ENCODE measurements at places on chromosomes 3 and 15. TPM values are rescaled to one million over a fixed set of nuclear protein-coding genes. Genes with fewer than 3 reads are reported as not detected.

DNA sequence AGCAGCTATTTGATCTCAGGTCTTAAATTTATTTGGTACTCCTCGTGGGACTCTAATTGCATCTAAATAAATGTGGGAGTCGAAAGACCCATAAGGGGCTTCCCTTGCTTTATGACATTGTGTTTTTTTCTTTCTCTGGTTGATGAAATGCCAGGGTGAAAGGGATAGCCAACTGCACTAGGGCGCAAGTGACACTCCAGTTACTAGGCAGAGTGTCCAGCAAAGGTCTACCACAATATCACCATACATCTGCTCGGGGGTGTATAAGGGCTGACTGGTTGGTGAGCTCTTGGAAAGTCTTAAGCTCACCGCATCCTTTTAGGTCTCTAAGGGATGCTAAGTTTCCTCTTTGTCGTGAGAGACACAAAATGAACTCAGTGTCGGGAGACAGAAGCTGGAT is 54.0 kb downstream of the PGBD4 start:
- no peak overlapping the region for H3K27ac ChIP-seq
- no peaks in the 10 kb centered on the region for H3K4me1 ChIP-seq
- DNase-seq: no peak

- no peak overlapping the region for H3K27ac ChIP-seq
- DNase-seq: no peak
- no peak overlapping the region for H3K4me3 ChIP-seq
- no peaks in the 10 kb centered on the region for H3K4me1 ChIP-seq
Measured at GRCh38 chr3:72193771-72194430, 409.0 kb upstream of the PROK2 start.

DNA sequence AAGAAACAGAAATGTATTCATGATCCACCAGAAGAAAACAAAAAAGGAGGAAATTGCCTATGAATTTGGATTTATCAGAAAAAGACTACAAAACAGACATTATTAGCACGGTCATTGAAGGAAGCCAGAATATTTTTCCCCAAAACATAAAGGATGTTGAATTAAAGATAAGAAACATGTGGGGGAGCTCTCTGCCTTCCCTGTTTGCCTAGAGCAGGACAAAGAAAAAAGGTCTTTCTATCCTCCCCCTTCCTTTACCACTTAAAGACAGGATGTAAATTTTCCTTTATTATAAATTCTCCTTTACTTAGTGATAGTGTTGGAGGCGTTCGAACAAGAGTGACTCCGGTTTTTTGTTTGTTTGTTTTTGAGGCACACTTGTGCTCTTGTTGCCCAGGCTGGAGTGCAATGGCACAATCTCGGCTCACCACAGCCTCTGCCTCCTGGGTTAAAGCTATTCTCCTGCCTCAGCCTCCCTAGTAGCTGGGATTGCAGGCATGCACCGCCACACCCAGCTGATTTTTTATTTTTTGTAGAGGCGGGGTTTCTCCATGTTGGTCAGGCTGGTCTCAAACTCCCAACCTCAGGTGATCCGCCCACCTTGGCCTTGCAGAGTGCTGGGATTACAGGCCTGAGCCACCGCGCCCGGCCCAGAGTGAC is 14.9 kb upstream of the RPN1 start:
- no peak overlapping the region for H3K27ac ChIP-seq
- no peaks in the 10 kb centered on the region for H3K27me3 ChIP-seq
- DNase-seq: no peak
- H3K4me3 ChIP-seq: no peak overlapping the region

GRCh38 chr15:53978253-53978906 is at the start of gene UNC13C:
Gene UNC13C, plus strand, starts transcription at chr15:53978441. Its CDS starts 34,463 bp downstream, at chr15:54012904.
- no peaks in the 10 kb centered on the region for H3K36me3 ChIP-seq
- no peaks in the 10 kb centered on the region for H3K27me3 ChIP-seq
- H3K4me1 ChIP-seq: peaks cover 12% of the 10 kb centered on the region
- peak; percentile 53 for DNase-seq

GRCh38 chr3:149042789-149043386 is 43.4 kb downstream of the HLTF start:
- no peak for DNase-seq
- H3K27me3 ChIP-seq: no peaks in the 10 kb centered on the region
- no peak overlapping the region for H3K4me3 ChIP-seq
- H3K4me1 ChIP-seq: no peaks in the 10 kb centered on the region
- peaks cover 12% of the 10 kb centered on the region for H3K36me3 ChIP-seq
- H3K27ac ChIP-seq: no peak overlapping the region

- H3K4me3 ChIP-seq: no peak overlapping the region
- H3K4me1 ChIP-seq: peaks cover 10% of the 10 kb centered on the region
- no peaks in the 10 kb centered on the region for H3K27me3 ChIP-seq
- H3K36me3 ChIP-seq: no peaks in the 10 kb centered on the region
Measured at GRCh38 chr15:56199038-56199437, 44.6 kb downstream of the RFX7 start.

GRCh38 chr3:72082776-72083462 is 298.0 kb upstream of the PROK2 start:
- no peak for DNase-seq
- H3K27ac ChIP-seq: no peak overlapping the region
- no peaks in the 10 kb centered on the region for H3K27me3 ChIP-seq

DNA sequence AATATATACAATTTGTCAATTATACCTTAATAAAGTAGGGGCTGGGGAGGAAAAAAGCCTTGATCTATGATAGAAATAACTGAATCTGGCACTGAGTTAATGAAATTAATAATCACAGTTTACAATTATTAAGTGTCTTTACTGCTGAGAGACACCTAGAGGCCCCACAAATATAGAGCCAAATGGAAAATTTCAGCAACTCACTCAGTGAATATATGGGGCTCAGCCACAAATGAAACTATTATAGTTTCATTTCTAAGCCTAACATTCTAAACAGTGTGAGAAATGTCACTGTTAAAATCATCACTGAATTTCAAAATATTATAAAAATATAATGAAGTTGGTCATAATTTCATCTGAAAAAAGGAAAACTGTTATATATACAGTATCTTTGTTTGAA is 40.3 kb downstream of the GNB4 start:
- H3K27me3 ChIP-seq: no peaks in the 10 kb centered on the region
- no peaks in the 10 kb centered on the region for H3K4me1 ChIP-seq
- no peaks in the 10 kb centered on the region for H3K36me3 ChIP-seq
- no peak overlapping the region for H3K4me3 ChIP-seq

- peaks cover 43% of the 10 kb centered on the region for H3K4me1 ChIP-seq
- no peak overlapping the region for H3K4me3 ChIP-seq
- H3K36me3 ChIP-seq: no peaks in the 10 kb centered on the region
- no peaks in the 10 kb centered on the region for H3K27me3 ChIP-seq
- peak overlapping the region; percentile 52 for H3K27ac ChIP-seq
Measured at GRCh38 chr3:42117175-42118008, 26.2 kb downstream of the TRAK1 start.

GRCh38 chr3:63556401-63556800 is 96.1 kb upstream of the SNTN start:
- no peak overlapping the region for H3K27ac ChIP-seq
- no peaks in the 10 kb centered on the region for H3K4me1 ChIP-seq
- H3K27me3 ChIP-seq: no peaks in the 10 kb centered on the region

DNA sequence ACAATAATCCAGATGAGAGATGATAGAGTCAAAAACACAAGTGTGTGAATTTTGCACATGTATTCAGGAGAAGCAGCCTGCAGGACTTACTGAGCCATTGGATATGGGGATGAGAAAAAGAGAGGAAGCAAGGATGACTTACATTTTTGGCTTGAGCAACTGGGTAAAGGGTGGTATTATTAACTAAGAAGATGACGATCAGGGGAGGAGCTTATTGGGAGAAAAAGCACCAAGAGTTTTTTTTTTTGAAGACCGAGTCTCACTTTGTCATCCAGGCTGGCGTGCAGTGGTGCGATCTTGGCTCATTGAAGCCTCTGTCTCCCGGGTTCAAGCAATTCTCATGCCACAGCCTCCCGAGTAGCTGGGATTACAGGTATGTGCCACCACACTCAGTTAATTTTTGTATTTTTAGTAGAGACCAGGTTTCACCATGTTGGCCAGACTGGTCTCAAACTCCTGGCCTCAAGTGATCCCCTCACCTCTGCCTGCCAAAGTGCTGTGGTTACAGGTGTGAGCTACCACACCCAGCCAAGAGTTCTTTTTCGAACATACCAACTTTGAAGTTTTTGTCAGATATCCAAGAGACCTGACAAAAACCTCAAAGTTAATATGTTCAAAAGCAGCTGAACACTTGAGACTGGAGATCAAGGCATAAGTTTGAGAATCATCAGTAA is 14.8 kb upstream of the SH3BP5 start:
- H3K4me3 ChIP-seq: no peak overlapping the region
- no peak for DNase-seq
- no peak overlapping the region for H3K27ac ChIP-seq
- peaks cover 5% of the 10 kb centered on the region for H3K4me1 ChIP-seq
- no peaks in the 10 kb centered on the region for H3K36me3 ChIP-seq

DNA sequence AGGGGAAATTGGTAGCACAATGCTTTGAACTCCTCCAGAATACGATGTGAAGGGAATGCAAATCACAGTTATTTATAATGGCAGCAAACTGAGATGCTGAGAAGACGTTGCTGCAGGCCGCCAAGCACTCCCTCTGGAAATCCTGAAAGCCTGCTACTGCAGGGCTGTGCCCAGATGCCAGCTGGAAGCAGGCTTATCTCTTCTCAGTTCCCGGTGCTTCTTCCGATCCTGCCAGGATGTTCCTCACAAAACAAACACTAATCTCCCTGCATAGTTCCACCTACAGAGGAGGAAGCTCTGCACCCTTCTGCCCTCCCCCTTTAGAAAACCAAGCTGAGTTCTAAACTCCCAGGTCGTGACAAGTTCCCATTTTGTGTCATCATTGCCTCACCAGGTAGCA is 201.7 kb upstream of the BCL6 start:
- H3K27me3 ChIP-seq: no peaks in the 10 kb centered on the region
- no peaks in the 10 kb centered on the region for H3K36me3 ChIP-seq
- H3K4me3 ChIP-seq: no peak overlapping the region
- DNase-seq: no peak
- H3K4me1 ChIP-seq: no peaks in the 10 kb centered on the region
- H3K27ac ChIP-seq: no peak overlapping the region

- no peaks in the 10 kb centered on the region for H3K27me3 ChIP-seq
- H3K4me1 ChIP-seq: peaks cover 13% of the 10 kb centered on the region
- H3K27ac ChIP-seq: peak overlapping the region; percentile 61
- no peaks in the 10 kb centered on the region for H3K36me3 ChIP-seq
Measured at GRCh38 chr3:49461443-49462171, 8.5 kb upstream of the DAG1 start.

DNA sequence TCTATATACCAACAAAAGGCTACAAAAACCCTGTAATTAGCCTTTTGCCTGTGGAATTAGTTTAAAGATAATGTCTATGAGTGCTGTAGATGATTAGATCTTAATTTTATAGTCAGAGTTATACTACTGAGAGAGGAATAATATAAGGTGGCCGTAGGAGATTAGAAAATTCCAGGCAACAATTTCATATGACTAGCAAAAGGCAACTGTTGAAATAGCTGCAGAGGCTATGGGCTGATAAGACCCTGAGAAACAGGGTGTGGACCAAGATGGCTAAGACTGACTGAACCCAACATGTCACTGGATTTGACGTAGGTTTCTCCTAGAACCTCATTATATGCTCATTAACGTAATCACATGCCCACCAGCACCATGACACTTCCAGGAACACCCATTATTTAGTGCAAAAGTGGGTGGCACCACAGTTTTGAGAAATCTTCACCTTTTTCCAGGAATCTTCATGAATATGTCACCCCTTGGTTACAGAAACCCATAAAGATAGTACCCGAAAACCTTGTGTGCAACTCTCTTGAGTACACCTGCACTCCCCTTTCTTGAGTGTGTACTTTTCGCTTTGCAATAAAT is 29.1 kb upstream of the SCG3 start:
- no peak overlapping the region for H3K4me3 ChIP-seq
- no peak for DNase-seq
- no peaks in the 10 kb centered on the region for H3K4me1 ChIP-seq
- H3K36me3 ChIP-seq: no peaks in the 10 kb centered on the region
- H3K27me3 ChIP-seq: no peaks in the 10 kb centered on the region

- no peak overlapping the region for H3K4me3 ChIP-seq
- DNase-seq: no peak
- no peaks in the 10 kb centered on the region for H3K36me3 ChIP-seq
- H3K4me1 ChIP-seq: no peaks in the 10 kb centered on the region
- no peaks in the 10 kb centered on the region for H3K27me3 ChIP-seq
Measured at GRCh38 chr3:186013312-186013711, 75.5 kb upstream of the TRA2B start.

DNA sequence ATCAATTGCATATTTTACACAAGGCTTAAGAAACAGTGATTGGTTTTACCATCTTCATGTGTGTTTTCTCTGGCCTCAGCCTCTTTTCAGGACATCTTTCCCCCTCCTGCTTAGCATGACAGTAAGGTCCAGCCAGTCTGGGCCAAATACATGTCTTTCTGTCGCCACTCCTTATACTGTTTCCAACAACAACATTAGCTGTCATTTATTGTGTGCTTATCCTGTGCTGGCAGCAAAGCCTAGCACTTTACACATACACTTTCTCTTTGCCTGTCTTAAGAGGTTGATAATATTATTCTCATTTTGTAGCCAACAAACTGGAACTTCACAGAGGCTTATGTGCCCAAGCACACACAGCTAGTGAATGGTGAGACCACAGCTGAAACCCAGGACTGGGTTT is 37.8 kb downstream of the B3GALNT1 start:
- H3K36me3 ChIP-seq: no peaks in the 10 kb centered on the region
- DNase-seq: no peak
- H3K4me3 ChIP-seq: no peak overlapping the region
- no peak overlapping the region for H3K27ac ChIP-seq
- peaks cover 28% of the 10 kb centered on the region for H3K4me1 ChIP-seq
- no peaks in the 10 kb centered on the region for H3K27me3 ChIP-seq

DNA sequence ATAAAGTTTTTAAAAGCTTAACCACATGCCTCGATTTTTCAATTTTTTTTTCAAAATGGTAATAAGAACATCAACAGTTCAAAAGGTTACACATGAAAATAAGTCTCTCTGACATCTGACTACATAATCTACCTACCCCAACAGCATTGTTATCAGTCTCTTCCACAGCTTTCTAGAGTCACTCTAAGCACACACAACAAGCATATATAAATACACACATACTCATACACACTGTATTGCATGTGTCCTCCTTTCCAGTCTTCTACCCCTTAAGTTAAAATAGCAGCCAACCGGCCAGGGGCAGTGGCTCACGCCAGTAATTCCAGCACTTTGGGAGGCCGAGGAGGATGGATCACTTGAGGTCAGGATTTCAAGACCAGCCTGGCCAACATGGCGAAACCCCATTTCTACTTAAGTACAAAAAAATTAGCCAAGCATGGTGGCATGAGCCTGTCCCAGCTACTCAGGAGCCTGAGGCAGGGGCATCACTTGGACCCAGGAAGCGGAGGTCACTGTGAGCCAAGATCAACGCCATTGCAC is 12.2 kb downstream of the TBL1XR1 start:
- no peaks in the 10 kb centered on the region for H3K27me3 ChIP-seq
- DNase-seq: no peak
- H3K27ac ChIP-seq: no peak overlapping the region
- H3K36me3 ChIP-seq: no peaks in the 10 kb centered on the region

Gene GRIP2
- 0.40 TPM for total RNA-seq

Gene RETNLB
- not detected for total RNA-seq

Gene ANKRD63
- total RNA-seq: not detected

Gene BCHE
- total RNA-seq: 1.6 TPM

Gene LCTL
- not detected for total RNA-seq

Gene IMPG2
- total RNA-seq: 0.27 TPM

Gene GDPGP1
- 7.1 TPM for total RNA-seq

Gene IGSF10
- total RNA-seq: 2.4 TPM

Gene CCR9
- total RNA-seq: not detected

Gene DLEC1
- 1.4 TPM for total RNA-seq

Gene ZNF774
- 6.8 TPM for total RNA-seq

Gene AMIGO3
- total RNA-seq: 2.8 TPM

Gene CGGBP1
- total RNA-seq: 122 TPM

Gene GOLGA8Q
- 71.2 TPM for total RNA-seq
